ENCODE measurements at places on chromosomes 11 and 22.

GRCh38 chr11:95301474-95301873, 70.5 kb upstream of the SESN3 start:
- no peak for DNase-seq

- no peak for DNase-seq
Observed at GRCh38 chr11:788953-789940, 643 bp downstream of the CEND1 start.

- DNase-seq, result no peak
Observed at GRCh38 chr22:24809331-24809730, 3.3 kb downstream of the SGSM1 start.

- no peak for DNase-seq
Observed at GRCh38 chr11:7874056-7874455, 57.0 kb downstream of the OR10A6 start.

DNA sequence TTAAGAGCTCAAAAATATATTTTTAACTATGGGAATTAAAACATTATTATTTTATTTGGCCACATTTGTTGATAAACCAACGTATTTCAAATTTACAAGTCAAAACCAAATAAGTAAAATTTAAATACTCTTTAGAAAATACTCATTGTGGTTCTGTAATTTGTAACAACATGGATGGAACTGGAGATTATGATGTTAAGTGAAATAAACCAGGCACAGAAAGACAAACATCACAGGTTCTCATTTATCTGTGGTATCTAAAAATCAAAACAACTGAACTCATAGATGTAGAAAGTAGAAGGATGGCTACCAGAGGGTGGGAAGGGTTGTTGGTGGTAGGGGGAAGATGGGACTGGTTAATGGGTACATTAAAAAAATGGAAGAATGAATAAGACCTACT, 50.8 kb downstream of the STK33 start:
- DNase-seq, result no peak

GRCh38 chr11:1448882-1449281, 37.7 kb downstream of the MOB2 start:
- DNase-seq, result no peak

- DNase-seq, result no peak
Observed at GRCh38 chr11:64675450-64676260, 47.3 kb downstream of the NRXN2 start.

DNA sequence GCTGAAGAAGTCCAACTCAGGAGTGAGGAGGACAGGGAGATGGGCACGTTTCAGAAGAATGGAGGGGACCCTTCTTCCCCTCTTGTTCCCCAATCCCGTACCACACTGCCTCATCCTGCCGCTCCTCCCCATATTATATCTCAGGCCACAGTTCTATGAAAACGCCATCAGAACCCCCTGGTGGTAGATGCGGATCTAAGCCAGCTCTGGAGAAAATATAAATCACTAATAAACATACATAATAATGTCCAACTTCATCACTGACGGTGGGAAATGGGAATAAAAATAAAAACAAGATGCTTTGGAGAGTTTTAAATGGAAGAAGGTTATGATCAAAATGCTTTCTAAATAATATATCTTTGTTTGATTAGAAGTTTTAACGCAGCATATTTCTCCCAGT, 400.3 kb downstream of the CADM1 start:
- DNase-seq, result no peak

GRCh38 chr11:31870609-31871309, 59.6 kb upstream of the PAX6 start:
- DNase-seq, result peak; percentile 20

GRCh38 chr11:119863851-119864601, 135.0 kb upstream of the NECTIN1 start:
- DNase-seq, result no peak

GRCh38 chr11:17887779-17888178, 125.1 kb downstream of the SERGEF start:
- no peak for DNase-seq
